ENCODE measurements at places on chromosomes 3 and 15. TPM values are rescaled to one million over a fixed set of nuclear protein-coding genes. Genes with fewer than 3 reads are reported as not detected.

CCDC39 gene
- not detected for total RNA-seq

BFSP2 gene
- not detected for total RNA-seq

ABHD14A gene
- 20.6 TPM for total RNA-seq

GPR171 gene
- not detected for total RNA-seq

GP5 gene
- total RNA-seq: 0.31 TPM

PEX5L gene
- 0.53 TPM for total RNA-seq

ADAMTSL3 gene
- 0.05 TPM for total RNA-seq

PRSS50 gene
- total RNA-seq: 0.68 TPM

DNA sequence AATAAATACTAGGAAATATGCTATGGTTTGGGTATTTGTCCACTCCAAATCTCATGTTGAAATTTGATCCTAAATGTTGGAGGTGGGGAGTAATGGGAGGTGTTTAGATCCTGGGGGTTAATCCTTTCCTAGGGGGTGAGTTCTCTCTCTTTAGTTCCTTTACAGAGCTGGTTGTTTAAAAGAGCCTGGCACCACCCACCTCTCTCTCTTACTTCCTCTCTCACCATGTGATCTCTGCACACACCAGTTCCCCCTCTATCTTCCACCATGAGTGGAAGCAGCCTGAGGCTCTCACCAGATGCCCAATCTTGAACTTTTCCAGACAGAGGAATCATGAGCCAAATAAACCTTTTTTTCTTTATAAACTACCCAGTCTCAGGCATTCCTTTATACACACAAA lies 10.5 kb downstream of the SLC24A5 start:
- no peak for DNase-seq

DNA sequence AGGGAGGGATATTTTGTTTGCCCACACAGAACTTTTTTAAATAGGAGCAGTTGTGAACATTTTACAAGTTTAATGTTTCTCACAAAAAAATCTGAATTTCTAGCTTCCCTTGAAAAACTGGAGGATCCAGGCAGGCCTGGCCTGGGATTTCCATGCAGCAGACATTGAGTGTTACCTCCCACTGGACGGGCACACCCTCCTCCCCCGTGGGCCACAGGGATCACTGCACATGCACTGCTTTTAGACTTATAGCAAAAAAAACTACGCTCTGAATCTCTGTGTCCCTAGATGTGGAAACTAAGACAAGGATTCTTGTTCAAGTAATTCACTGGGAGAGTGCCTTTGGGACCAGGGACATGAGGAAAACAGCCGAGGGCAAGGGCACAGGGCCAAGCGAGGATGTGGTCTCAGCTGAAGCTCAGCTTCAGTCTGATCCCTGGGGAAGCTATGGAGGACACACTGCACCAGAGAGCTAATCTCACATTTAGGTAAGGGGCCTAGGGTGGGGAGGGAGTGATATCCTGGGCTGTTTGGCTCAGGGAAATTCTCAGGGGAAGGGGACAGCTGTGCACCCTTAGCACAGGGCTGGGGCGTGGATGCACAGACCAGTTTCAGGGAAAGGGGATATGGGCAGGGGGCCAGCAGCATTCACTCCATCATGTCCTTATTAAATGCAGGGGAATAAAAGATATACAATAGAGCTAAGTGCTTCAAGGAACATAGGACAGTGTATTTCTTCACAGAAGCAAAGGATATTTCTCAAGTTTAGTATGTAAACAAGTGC lies 46.0 kb downstream of the FSIP1 start:
- DNase-seq: peak; percentile 38

DNA sequence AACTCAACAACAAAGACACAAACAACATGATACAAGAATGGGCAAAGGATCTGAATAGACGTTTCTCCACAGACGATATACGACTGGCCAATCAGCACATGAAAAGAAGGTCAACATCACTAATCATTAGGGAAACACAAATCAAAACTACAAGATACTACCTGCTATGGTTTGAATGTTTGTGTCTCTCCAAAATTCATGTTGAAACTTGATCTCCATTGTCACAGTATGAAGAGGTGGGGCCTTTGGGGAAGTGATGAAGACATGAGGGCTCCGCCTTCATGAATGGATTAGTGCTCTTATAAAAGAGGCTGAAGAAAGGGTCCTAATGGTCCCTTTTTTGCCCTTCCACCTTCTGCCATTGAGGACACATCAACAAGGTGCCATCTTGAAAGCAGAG lies 32.3 kb downstream of the ACAP2 start:
- no peak for DNase-seq

- DNase-seq: no peak
Measured at GRCh38 chr15:33341953-33342352, 31.2 kb downstream of the RYR3 start.

DNA sequence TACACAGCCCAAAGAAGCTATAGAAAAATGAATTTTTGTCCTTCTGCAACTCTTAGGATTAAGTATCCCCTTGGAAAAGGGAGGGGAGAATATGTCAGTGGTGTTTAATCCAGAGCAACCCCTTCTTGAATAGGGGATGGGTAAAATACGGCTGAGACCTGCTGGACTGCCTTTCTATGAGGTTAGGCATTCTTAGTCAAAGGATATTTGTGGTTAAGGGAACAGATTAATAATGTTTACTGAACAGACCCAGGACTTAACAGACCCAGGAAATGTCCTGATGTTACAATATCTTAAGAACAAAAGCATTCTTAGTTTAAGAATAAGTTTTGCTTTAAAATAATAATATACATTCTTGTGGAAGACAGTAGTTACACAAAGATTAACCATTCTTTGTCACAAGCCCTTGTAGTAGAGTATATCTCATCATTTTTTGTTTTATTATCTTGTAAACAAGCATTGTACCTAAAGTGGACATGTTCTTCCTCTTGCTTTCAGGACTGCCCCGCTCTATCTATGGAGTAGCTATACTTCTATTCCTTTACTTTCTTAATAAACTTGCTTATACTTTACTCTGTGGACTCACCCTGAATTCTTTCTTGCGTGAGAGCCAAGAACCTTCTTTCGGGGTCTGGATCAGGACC lies 43.8 kb upstream of the B3GALNT1 start:
- no peak for DNase-seq

DNA sequence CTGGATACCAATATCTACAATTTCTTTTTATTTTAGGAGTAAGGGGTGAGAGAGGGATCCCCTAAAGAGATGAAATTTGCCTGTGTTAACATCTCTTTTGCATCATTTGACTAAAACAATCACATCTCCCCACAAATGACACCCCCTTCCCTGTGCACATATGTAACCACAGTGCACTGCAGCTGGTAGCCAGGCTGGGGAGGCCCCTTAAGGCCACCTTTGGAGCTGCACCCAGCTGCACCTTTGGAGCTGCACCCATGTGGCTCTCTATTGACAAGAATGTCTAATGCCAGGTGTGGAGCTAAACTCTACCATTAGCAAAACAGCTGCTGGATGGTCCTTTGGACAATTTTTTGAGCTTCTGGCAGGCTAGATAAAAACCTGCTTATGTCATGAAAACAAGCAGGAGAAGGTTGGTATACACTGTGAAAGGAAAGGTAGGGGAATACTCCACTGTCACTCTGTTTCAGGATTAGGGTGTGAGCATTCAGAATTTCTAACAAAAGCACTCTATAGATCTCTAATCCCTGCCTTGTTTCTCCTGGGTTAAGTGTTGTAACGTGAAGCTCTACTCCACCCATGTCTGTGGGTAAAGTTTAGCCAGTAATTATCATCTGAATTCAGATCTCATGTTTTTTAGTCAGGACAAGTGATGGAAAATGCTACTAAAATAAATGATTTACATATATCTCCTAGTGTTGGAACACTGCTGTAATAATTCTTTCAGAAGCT lies 52.1 kb downstream of the TFG start:
- no peak for DNase-seq

GRCh38 chr3:43176666-43177065 lies 70.8 kb upstream of the POMGNT2 start:
- DNase-seq: peak; percentile 8

DNA sequence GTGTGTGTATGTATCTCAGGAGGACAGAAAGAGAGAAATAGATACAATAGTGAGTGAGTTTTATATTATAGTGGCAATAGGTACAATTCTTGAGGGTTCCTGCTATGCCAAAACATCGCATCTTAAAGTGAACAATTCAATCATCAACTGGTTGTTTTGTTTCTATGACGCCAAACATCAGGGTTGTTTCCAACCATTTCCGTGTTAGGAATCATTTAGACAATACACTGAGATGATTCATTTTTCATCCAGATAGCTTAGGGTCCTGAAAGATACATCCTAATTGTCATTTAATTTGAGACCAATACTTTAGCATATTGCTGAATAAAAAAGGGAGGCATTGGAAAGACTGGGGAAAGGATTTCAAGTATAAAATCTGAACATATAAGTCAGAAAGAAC lies 472.2 kb downstream of the MCTP2 start:
- no peak for DNase-seq

- DNase-seq: no peak
Measured at GRCh38 chr3:41532976-41533375, 333.7 kb downstream of the CTNNB1 start.

- DNase-seq: no peak
Measured at GRCh38 chr3:108486338-108486737, 24.1 kb downstream of the MYH15 start.

- peak; percentile 61 for DNase-seq
Measured at GRCh38 chr15:59691194-59691805, 2.2 kb upstream of the BNIP2 start.

DNA sequence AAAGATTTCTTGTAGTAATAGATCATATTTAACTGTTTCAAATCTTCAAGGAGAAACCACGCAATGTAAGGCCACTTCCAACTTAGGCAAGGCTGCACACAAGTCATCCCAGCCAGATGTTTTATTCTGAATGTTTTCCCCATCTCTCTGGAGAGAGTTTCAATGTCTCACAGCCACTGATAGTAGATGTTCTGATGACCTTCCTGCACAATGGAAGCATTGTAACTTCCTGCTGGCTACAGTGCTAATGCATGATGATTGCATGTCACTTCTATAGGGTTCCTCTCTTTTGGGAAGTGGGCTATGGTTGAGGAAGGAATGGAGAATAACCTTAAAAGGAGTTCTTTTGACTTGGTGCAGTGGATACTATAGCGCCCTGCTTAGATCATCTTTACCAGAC lies 328.0 kb downstream of the ZNF621 start:
- DNase-seq: no peak

- peak; percentile 55 for DNase-seq
Measured at GRCh38 chr3:105513042-105513441, 146.3 kb downstream of the ALCAM start.

DNA sequence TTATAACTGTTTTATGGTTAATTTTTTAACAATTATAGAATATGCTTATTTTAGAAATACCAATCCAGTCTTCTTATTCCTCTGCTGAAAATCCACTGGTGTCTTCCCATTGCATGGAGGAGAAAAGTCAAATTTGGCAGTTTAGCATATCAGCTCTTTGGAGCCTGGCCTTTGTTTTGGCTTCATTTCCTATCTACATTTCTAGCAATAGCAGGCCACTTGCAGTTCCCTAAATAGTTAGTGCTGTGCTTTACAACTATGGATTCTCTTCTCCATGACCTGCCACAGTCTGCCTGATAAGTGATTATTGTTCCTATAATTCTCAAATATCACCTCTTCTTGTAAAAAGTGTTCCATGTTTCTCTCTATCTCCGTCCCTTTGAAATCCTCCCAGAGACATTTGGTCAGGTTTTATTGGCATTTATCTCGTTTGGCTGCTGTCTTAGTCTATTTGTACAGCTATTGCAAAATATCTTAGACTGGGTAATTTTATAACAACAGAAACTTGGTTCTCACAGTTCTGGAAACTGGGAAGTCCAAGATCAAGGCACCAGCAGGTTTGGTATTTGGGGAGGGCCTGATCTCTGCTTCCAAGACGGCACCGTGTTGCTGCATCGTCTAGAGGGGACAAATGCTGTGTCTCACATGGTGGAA lies 8.2 kb upstream of the SEC22A start:
- no peak for DNase-seq

GRCh38 chr15:67585681-67586080 lies 43.2 kb downstream of the MAP2K5 start:
- DNase-seq: no peak

DNA sequence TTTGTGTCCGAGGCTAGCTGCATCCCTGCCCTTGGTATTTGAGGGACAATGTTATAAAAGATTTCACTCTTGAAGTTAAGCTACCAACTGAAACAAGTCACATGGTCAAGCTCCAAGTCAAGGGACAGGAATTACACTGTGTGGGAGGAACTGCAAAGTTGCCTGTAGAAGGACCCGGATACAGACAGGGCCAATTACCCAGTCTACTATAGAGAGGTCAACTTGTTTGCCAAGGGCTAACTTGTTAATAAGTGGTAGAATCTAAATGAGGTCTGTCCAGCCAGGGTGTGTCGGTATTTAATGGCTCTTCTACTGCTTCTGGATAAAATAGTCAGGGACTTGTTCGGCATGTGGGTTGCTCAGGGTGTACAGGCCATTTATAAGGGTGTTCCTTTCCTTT lies 55.7 kb downstream of the PTPRG start:
- no peak for DNase-seq

DNA sequence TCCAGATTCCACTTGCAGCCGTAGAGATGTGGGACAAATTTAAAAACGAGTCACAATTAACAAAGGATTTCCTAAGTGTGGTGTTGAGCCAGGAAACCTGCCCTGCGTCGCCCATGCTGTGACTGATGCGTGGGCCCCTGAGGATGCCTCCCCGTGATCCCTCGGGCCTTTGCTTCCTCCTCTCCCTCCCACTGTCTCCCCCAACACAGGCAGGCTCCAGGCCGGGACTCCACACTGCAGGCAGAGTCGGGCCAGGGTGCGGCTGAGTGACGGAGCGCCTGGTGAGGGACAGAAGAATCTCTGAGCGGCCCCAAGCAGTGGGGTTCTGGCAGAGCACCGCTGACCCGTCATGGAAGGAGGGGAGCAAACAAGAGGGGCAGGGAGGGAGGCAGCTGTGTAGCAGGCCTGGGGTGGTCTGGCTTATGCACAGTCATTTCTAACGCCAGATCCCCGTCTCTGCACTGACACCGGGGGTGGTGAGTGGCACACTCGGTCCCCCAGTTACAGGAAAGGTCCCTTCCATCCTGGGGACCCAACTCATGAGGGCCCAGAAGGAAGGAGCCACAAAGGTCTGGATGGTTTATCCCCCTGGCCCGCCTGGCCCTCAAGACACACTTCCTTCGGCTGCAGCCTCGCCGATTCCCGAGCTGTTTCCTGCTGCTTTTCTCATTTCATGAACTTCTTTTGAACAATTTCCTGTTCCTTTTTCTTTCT lies 91.0 kb downstream of the XXYLT1 start:
- no peak for DNase-seq

DNA sequence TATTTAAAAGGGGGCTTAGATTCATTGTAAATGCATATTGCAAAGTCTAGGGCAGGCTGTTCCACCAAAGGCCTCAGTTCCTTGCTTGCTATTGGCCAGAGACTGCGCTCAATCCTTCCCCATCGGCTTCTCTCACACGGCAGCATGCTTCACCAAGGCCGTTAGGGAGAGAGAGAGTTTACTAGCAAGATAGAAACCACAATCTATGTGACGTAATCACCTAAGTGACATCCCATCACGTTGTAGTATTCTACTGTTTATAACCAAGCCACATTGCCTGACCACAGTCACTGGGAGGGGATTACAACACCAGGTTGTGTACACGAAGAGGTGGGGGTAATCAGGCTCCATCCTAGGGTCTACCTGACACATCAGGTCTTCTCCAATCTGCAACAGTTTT lies 16.0 kb upstream of the NPAP1 start:
- DNase-seq: no peak

All from myocyte (in vitro differentiated cells).